Thoracic aorta (tissue), 2 donors: ENCODE measurements at places on chromosomes 5 and 9.
A peak's percentile ranks its signal among the peaks of the same experiment; 100 is the strongest.

DNA sequence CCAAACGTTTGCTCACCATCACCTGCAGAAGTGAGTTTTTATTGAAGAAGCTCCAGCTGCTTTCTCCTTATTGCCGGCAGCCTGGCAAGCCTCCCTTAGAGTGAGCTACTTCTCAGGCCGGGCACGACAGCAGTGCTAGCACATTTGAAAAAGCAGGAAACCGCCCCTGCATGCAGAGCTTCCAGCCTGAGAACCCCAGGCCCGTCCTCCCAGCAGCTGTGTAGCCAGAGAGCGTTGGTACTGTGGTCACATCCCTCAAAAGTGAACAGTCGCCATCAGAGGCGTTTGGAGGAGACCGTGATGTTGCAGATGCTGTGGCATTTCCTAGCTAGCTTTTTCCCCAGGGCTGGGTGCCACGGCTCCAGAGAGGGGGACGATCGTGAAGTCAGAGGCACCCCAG is 23.5 kb downstream of the SLC25A25 start:
- peaks cover 27% of the 10 kb centered on the region for H3K4me1 ChIP-seq
- H3K4me3 ChIP-seq = peak overlapping the region; percentile 39
- peak overlapping the region; percentile 94 for H3K27ac ChIP-seq
- H3K27me3 ChIP-seq = no peaks in the 10 kb centered on the region

GRCh38 chr5:14560091-14560595 is 21.4 kb upstream of the OTULINL start:
- H3K36me3 ChIP-seq = no peaks in the 10 kb centered on the region
- no peak for DNase-seq
- no peak overlapping the region for H3K4me3 ChIP-seq
- H3K4me1 ChIP-seq = no peaks in the 10 kb centered on the region
- no peaks in the 10 kb centered on the region for H3K27me3 ChIP-seq

DNA sequence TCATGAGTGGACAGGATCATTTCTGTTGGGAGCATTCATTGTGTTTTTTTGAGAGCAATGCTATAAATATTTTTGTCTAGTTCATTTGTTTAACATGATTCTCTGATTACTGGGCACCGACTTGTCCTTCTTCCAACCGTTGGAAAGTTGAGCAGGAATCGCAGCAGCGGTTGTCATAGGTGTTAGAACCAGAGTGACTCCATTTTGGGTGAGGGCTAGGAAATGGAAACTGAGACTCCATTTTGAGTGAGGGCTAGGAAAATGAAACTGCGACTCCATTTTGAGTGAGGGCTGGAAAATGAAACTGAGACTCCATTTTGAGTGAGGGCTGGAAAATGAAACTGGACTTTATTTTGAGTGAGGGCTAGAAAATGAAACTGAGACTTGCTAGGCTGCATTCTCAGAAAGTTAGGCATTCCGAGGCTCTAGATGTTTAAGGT is 100.6 kb downstream of the ICE1 start:
- no peak overlapping the region for H3K4me3 ChIP-seq
- H3K27ac ChIP-seq = no peak overlapping the region
- no peak for DNase-seq
- no peaks in the 10 kb centered on the region for H3K27me3 ChIP-seq

DNA sequence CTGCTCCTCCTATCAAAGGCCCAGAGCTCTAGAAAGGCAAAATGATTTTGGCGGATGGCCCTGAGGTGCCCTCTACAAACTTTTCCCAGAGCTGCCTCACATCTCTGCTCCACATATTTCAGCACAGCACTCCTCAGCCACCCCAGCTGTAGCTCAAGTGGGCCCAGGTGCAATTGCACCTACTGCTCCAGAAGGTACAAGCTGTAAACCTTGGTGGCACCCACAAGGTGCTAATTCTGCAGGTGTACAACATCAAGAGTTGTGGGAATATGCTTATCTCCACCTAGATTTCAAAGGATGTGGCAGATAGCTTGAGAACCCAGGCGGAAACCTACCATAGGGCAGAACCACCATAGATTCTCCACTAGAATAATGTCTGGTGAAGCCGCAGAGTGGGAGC is 432.2 kb downstream of the TMEM232 start:
- H3K36me3 ChIP-seq = no peaks in the 10 kb centered on the region
- H3K27me3 ChIP-seq = no peaks in the 10 kb centered on the region
- H3K27ac ChIP-seq = no peak overlapping the region
- DNase-seq = no peak
- no peak overlapping the region for H3K4me3 ChIP-seq

DNA sequence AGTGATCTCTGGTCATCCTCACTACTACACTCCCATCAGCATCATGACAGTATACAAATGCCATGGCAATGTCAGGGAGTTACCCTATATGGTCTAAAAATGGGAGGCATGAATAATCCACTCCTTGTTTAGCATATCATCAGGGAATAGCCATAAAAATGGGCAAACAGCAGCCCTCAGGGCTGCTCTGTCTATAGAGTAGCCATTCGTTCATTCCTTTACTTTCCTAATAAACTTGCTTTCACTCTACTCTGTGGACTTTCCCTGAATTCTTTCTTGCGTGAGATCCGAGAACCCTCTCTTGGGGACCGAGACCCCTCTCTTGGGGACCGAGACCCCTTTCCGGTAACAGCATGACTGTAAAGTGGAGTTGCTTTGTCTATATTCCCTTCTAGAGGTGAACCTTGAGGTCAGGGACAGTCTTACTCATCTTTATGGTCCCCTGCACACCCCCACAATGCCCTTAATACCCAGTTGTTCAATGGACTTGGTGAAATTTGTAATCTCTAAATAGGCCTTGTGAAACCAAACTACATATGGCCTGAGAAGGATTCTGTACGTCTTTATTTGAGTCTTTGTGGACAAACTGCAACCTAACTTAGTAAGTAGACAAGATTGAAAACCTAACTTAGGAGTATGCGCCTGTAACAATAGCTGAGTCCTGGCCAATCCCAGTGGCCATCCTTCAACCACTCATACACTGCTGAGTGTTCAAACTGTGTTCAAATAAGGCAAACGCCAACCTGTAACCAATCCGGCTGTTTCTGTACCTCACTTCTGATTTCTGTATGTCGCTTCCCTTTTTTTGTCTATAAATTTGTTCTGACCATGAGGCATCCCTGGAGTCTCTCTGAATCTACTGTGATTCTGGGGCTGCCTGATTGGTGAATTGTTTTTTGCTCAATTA is 32.3 kb upstream of the UBTD2 start:
- no peaks in the 10 kb centered on the region for H3K36me3 ChIP-seq
- H3K4me3 ChIP-seq = no peak overlapping the region
- no peak for DNase-seq
- H3K27me3 ChIP-seq = no peaks in the 10 kb centered on the region
- peaks cover 4% of the 10 kb centered on the region for H3K4me1 ChIP-seq

GRCh38 chr9:81686614-81687520 is 2.5 kb downstream of the TLE1 start:
- H3K4me1 ChIP-seq = peaks cover 51% of the 10 kb centered on the region
- peak overlapping the region; percentile 94 for H3K4me3 ChIP-seq
- DNase-seq = peak; percentile 65
- peak overlapping the region; percentile 96 for H3K27ac ChIP-seq
- H3K27me3 ChIP-seq = no peaks in the 10 kb centered on the region

- H3K4me1 ChIP-seq = peaks cover 66% of the 10 kb centered on the region
- H3K4me3 ChIP-seq = no peak overlapping the region
- DNase-seq = no peak
- H3K27ac ChIP-seq = no peak overlapping the region
Measured at GRCh38 chr5:139413963-139414362, 10.1 kb upstream of the SPATA24 start.

- H3K27ac ChIP-seq = no peak overlapping the region
- H3K36me3 ChIP-seq = no peaks in the 10 kb centered on the region
- H3K4me3 ChIP-seq = no peak overlapping the region
- DNase-seq = no peak
- H3K27me3 ChIP-seq = no peaks in the 10 kb centered on the region
Measured at GRCh38 chr5:167998148-167998767, 293.2 kb upstream of the WWC1 start.

DNA sequence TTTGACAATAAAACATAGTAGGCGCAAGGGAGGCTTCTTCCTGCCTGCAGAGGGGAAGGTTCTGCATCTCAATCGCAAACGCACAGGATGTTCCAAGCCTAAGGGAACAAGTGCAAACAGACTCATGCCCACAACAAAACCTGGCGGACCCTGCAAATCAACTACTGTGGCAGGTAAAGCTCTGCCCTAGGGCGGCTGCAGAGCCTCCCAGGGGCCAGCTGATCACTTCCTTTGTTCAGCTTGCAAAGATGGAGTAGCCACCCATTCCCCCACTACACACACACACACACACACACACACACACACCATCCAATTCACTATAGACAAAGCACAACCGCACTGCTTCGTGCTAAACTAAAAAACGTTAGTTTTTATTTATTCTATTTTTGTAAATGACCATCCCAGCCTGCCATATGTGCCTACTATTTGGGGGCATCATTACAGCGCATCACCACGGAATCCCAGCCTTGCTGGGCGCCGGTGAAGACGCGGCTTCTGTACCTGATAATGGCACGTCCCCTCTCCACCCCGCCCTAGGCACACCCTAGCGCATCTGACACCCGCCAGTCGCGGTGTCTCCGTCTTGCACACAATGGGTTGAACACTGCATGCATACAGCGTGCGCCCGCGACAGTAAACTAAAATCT is 57.6 kb downstream of the DPYSL3 start:
- H3K27me3 ChIP-seq = no peaks in the 10 kb centered on the region
- H3K36me3 ChIP-seq = no peaks in the 10 kb centered on the region
- H3K27ac ChIP-seq = peak overlapping the region; percentile 98
- peaks cover 22% of the 10 kb centered on the region for H3K4me1 ChIP-seq
- DNase-seq = no peak

DNA sequence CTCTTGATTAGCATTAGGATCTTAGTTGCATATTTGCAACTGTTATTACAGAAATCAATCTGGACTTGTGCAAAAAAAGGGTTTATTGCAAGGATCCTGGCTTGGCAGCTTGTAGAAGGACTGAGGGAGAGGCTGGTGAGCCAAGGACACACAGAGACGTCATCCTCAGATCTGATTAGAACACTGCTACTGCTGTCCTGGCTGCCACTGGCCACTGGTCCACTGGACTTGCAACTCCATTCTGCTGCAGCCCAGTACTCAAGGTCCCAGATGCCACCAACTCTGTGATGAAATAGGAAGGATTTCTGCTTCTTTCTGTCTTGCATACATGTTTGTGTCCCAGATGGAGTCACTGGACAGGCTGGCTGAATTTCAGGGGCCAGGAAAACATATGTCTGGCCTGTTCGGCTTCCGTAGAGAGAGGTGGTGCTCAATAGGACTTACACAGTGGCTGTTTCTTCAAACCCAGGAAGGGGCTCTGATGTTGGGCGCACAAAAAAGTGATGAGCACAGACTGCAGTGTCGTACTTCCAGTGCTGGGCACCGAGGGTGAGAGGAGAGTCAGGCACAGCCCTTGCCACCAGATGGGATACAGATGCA is 68.9 kb upstream of the SH3PXD2B start:
- DNase-seq = no peak
- H3K4me3 ChIP-seq = no peak overlapping the region
- no peaks in the 10 kb centered on the region for H3K36me3 ChIP-seq
- no peak overlapping the region for H3K27ac ChIP-seq
- H3K4me1 ChIP-seq = no peaks in the 10 kb centered on the region
- no peaks in the 10 kb centered on the region for H3K27me3 ChIP-seq

DNA sequence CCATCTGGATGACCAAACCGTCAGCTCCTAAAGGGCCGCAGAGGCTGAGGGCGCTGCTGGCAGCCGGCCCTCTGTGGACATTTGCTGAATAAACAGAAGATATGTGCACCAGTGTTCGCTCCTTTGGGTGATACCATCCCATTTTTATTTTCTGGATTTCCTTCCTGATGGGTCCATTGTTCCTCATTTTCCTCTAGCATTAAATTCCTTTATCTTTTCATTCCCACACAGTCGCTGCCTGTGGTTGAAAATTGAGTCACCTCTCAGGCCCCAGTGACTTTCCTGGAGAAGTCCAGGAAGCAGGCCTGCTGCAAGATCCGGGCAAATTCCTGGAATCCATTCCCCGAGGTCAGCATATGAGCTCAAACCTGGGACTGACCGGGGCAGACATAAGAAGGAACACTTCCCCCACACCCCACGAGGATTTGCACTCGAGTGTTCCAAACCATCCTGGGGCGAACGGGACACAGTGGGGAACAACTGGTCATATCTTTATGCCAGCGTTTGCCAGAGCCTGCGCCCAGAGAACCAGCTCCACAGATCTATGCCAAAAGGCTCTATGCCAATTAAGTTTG is 86.7 kb upstream of the PCA3 start:
- peak overlapping the region; percentile 61 for H3K27ac ChIP-seq
- no peak overlapping the region for H3K4me3 ChIP-seq
- DNase-seq = no peak
- peaks cover 7% of the 10 kb centered on the region for H3K4me1 ChIP-seq

- no peak overlapping the region for H3K4me3 ChIP-seq
- H3K27ac ChIP-seq = no peak overlapping the region
- DNase-seq = no peak
- H3K4me1 ChIP-seq = no peaks in the 10 kb centered on the region
- H3K27me3 ChIP-seq = no peaks in the 10 kb centered on the region
Measured at GRCh38 chr5:83672646-83673045, 48.0 kb downstream of the HAPLN1 start.

- DNase-seq = no peak
- no peaks in the 10 kb centered on the region for H3K4me1 ChIP-seq
- no peaks in the 10 kb centered on the region for H3K27me3 ChIP-seq
- H3K27ac ChIP-seq = no peak within 1 kb of the TSS
- no peaks in the 10 kb centered on the region for H3K36me3 ChIP-seq
Measured at GRCh38 chr5:141149812-141150211, at the start of gene PCDHB6. PCDHB6 (plus strand) TSS chr5:141150057; CDS start chr5:141150258, 201 bp downstream.

DNA sequence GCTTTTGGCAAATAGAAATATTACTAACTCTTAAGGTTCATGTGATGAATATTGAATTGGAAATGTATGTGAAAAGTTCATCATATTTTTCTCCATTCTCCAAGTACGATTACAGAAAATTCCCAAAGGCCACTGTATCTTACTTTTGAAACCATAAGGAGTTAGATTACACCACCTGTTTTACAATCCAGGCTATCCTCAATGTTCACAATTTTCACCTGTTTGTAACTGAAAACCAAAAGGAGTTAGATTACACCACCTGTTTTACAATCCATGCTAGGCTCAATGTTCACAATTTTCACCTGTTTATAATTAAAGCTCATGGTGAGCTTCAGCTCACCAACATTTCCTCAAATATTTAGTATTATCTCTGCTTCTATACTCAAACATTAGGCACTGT is 188.0 kb downstream of the HCN1 start:
- no peak overlapping the region for H3K27ac ChIP-seq
- H3K36me3 ChIP-seq = no peaks in the 10 kb centered on the region
- H3K4me3 ChIP-seq = no peak overlapping the region
- H3K27me3 ChIP-seq = no peaks in the 10 kb centered on the region

DNA sequence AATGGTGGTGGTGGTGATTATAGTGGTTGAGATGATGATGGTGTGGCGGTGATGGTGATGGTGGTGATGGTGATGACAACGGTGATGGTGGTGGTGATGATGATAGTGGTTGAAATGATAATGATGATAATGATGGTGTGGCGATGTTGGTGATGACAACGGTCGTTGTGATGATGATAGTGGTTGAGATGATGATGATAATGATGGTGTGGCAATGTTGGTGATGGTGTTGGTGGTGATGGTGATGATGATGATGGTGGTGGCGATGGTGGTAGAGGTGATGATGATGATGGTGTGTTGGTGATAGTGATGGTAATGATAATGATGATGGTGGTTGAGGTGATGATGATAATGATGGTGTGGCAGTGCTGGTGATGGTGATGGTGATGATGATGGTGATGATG is 48.0 kb downstream of the PHF2 start:
- DNase-seq = no peak
- no peak overlapping the region for H3K27ac ChIP-seq
- H3K36me3 ChIP-seq = no peaks in the 10 kb centered on the region
- H3K4me3 ChIP-seq = no peak overlapping the region
- H3K4me1 ChIP-seq = peaks cover 22% of the 10 kb centered on the region
